DMS 273 treated with DMSO at 0.1 percent for 48 hours (cell line): ENCODE measurements at places on chromosomes 6 and 20.

DNA sequence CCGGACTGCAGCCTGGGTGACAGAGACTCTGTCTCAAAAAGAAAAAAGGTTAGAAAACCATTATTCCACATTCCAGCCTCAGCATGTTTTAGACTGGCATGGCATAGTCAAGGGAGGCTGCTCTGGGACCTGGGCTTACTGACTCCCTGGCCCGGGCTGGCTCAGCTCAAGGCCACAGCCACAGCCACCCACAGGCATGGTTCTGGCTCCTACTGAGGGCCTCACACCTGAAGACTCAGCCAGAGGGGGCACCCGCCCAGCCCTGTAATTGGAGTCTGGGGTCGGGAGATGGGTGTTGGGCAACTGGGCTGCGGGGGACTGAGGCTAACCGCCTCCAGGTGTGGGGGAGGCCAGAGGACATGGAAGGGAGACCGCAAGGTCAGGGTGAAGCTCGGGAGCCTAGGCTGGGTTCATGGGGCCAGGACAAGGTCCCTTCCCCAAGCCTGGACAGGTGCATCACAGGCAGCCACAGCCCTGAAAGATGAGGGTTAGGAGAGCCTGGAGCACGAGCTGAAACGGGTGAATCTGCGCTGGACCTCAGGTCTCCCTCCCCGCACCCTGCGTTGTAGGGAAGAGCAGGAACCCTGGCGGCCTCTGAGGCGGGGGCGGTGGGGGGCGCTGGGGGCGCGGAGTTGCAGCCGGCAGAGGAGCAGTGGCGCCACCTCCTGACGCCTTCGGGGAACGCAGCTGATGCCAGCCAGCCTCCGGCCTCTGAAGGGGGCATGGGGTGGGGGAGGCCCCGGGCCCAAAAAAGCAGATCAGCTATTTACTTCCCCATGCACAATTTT, 67.7 kb upstream of the SRSF6 start:
- DNase-seq: no peak

GRCh38 chr6:143279385-143279784, 171.1 kb downstream of the ADAT2 start:
- DNase-seq: peak; percentile 14

GRCh38 chr6:3001773-3002293, 2.1 kb downstream of the NQO2 start:
- DNase-seq: peak; percentile 21

GRCh38 chr6:149840345-149841075, 23.6 kb downstream of the LRP11 start:
- peak; percentile 46 for DNase-seq

GRCh38 chr20:63498960-63499337, at the start of gene EEF1A2:
EEF1A2 (minus strand) TSS chr20:63499083; CDS start chr20:63497763, 1,320 bp downstream.
- no peak for DNase-seq

DNA sequence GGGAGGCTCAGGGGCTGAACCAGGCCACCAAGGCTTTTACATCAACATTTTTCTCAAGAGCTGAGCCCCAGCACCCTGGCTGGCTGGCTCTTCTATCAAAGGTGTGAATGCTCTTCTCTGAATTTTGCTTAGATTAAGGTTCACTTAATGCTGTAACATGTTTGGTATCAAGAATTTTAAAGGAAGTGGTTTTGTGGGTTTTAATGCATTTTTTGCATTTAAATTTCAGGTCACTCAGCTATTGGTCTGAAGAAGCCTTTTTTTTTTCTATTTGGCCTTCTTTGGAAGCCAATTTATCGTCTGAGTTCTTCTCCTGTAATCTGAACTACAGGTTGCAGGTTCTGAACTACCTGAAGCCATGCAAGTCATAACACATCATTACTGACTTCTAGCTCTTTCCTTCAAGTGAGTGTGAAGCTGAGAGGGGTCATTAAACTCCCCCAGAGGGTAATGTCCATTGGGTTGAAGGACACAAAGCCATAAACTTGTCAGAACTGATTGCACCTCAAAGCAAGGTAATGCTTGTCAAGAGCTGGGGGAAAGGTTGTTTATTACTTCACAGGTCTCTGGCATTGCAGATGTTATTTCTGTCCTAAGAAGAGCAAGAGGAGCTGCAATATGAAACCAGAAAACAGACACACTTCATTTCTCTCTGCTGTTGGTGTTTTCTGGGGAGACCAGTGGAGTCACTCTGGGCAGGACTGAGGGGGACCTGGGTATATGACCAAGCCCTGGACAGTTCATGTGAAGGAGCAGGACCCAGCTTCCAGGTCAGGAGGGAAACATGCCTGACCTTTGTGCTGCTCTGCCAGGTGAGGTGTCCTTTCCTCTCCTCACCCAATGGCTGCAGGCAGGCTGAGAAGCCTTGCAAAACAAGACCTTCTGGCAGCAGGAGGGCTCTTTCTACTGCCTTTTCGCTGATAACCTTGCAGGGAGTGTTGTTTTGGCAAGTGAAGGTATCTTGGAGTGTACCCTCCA, 26.1 kb upstream of the NEDD9 start:
- DNase-seq: no peak

DNA sequence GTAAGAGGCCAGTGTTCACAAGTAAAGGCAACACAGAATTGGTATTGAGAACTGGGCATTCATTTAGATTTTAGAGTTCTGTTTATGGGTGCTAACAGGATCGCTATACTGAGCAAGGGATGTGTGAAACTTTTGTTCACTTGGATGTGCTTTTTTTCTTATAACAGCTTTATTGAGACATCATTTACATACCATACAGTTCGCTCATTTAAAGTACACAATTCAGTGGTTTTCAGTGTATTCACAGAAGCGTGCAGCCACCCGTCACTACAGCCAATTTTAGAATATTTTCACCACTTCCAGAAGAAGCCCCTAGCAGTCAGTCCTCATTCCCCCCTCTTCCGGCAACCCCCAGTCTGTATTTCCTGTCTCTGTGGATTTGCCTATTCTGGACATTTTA, 48.7 kb downstream of the GFRA4 start:
- DNase-seq: no peak

DNA sequence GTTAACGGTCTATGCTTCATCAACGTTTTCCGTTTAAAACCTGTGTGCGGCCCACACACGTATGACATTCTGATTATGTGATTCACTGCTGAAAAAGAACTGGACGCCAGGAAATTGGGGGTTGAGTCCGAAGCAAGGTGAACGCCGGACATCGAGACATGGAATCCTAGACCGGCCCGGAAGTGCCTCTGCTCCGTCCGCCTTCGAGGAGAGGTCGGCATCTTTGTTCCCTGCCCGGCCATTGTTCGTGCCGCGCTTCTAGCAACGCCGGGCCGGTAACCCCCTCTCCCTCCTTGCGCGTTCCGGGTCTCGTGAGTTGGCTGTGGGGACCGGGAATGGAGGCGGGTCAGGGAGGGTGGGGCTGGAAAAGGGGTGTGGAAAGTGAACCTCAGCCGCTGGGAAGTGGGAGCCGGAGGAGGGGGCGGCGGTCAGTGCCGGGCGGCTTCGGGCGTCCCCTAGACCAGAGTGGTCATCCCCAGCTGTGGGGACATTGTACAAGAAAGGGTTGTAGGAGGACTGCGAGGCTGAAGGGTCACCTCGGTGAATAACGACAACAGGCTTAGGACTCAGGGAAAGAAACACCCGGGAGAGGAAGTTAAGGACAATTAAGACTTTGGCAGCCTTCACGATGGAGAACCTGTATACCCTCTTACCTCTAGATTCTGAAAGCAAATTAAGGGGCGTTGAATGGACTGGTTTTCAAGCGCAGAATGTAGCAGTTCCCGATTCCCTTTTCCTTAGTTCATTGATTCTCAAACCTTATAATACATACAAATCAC, at the start of gene ZSCAN9:
TSS of gene ZSCAN9 (plus strand) at position 220 of the 779 bp plus-strand sequence. CDS start 1,810 bp downstream, outside the sequence.
- DNase-seq: peak; percentile 64

GRCh38 chr6:37862992-37863391, 43.5 kb downstream of the ZFAND3 start:
- no peak for DNase-seq

DNA sequence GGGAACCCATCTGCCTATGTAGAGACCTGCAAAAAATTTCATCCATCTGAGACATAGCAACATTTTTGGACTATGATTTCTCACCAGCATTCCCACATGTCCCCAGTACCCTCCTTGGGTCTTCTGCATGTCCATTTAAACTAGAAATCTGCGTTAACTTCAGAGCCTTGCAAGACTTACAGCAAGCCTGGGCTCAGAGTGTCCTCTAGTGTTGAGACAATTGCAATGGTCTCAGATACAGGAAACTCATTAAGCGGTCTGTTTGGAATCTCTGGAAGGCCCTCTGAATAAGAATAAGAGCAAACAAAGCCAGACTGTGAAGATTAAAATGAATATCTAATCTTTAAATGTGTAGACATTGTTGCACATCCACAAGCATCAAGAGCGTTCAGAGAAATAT, 20.5 kb upstream of the PI3 start:
- no peak for DNase-seq

DNA sequence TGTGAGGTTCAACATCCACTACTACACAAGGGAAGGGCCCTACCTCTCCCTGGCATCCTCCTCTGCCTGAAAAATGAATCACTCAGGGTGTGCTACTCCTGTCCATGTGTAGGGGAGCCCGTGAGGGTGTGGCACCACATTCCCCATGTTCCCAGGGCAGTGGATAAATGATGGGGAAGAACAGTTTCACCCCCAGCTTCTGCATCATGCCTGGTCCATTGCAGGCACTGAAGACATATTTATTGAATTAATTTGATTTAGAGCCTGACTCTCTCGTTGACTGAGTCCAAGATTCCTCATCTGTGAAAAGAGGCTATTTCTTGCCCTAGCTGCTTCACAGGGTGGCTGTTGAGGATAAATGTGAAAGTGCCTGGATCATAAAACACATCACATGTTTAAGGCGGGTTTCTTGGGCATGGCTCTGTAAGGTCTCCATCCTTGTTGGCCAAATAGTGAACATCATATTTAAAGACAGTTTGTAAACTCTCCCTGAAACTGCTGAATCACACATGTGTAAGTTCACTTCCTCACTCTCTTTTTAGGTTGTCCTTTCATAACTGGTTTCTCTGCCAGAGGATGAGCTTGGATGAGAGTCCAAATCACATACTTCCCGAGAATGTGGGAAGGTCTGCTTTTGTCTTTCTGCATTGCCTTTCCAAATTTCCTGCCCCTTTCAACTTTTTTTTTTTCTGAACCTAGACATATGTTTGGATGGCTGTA, 79.7 kb upstream of the FYN start:
- DNase-seq: no peak

- no peak for DNase-seq
Observed at GRCh38 chr20:55514531-55514930, 490.8 kb downstream of the CBLN4 start.

- no peak for DNase-seq
Observed at GRCh38 chr20:33291830-33292355, 8.9 kb downstream of the BPIFB1 start.

DNA sequence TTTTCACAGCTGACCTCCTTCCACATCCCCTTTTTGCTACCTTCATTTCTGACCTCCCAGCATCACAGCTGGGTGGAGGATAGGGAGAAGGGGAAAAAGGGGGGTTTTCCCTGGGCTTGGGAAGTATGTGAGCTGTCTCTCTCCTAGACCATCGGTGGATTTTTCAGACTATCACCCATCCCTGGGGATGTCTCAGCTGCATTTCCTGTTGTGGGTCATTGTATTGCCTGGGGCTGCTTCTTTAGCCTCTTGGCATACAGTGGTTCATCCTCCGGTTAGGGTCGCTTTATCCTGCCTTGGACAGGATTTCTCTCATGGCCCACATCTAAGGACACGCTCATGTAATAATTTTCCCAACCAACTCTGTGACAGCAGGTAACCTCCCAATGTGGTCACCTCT, 142.5 kb upstream of the ARG1 start:
- DNase-seq: no peak

GRCh38 chr6:42942444-42942843, 13.2 kb downstream of the CNPY3 start:
- DNase-seq: no peak

- no peak for DNase-seq
Observed at GRCh38 chr6:148530394-148530953, 187.8 kb downstream of the SASH1 start.

DNA sequence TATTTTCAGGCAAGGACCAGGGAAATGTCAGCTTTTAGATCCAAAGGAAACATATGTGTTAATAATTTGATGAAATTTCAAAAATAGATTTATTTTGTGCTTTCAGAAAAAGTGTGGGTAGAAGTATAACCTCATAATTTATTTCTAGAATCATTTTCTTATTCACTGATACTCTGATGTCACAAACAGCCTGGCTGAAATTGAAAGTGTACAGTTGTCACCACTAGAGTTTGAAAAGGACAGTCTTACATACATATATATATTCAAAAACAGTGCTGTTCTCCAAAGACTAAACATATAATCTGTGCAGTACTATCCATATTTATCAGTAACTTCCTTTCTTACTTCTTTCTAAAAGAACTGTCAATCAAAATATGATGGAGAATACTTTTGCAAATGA, 254.4 kb upstream of the KCNQ5 start:
- no peak for DNase-seq

GRCh38 chr6:121967631-121968030, 431.8 kb upstream of the HSF2 start:
- DNase-seq: no peak

DNA sequence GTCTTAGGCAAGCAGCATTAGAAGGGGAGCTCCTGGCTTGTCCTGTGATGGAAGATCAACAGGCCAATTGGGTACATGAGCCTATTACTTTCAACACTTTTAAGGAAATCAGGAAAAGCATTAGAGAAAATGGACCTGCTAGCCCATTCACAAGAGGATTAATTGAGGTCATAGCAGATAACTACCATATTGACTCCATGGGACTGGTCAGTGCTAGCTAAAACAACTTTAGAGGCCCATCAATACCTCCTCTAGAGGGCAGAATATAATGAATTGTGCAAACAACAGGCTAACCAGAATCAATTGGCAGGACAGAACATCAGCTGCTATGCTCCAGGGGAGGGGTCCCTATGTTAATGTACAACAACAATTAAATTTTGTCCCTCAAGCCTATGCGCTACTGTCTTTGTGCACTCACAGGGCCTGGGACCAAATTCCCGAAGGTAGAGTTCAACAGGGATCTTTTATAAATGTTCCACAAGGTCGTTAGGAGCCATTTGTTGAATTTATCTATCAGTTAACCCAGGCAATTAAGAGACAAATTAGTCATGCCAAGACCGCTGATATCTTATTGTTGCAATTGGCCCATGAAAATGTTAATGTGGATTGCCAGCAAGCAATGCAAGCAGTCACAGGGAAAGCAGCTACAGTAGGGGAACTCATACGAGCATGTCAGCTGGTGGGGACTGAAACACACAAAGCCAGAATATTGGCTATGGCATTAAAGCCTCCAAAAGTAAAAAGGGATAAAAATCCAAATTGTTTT, 106.6 kb upstream of the BTN3A2 start:
- no peak for DNase-seq

DNA sequence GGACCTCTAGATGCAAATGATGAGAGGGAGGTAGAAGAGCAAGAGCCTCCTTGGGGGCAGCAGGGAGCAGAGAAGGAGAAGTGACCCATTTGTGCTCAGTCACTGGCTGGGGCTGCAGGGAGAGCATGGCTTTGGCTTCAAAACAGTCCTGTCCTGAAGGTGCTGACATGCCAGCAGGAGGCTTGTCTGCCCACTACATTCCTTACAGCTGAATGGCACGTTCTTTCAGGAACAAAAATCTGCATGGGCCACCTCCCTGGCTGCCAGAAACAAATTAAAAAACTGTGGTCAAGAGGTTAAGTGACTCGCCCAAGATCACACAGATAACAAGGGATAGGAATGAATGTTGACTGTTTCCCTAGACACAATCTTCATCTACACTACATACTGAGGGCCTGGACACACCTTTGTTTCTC, 188.8 kb downstream of the HIVEP2 start:
- no peak for DNase-seq
